ENCODE measurements at places on chromosomes 5 and 9.

- DNase-seq, result no peak
Measured at GRCh38 chr9:96661711-96662110, 6.6 kb upstream of the PRXL2C start.

DNA sequence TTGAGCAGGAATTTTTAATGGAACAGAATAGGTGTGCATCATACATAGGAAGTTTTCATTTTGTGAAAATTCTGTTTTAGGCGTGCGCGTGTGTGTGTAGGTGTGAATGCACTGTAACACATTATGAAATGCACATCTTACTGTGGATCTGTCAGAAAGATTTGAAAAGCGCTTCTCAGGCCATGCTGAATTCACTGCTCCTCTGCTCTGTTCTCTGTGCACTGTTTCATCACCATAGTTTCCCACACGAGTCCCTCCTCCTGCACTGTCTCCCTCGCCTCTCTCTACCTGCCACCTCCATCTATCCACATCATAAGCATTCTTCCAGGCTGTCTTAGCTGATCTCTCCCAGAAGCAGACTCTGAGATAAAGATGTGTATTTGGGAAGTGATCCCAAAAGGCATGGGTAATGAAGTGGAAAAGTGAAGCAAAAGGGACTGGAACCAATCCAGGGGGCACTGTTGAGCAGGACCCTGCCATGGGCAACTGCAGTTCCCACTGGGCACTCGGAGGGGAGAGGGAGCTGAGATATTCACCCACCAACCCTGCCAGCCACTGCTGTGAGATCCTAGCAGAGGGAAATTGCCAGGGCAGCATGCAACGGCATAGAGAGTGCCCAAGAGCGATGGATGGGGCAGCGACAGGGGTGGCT lies 65.9 kb downstream of the GABBR2 start:
- DNase-seq, result no peak

GRCh38 chr5:173334808-173335207 lies 6.6 kb upstream of the STC2 start:
- no peak for DNase-seq

DNA sequence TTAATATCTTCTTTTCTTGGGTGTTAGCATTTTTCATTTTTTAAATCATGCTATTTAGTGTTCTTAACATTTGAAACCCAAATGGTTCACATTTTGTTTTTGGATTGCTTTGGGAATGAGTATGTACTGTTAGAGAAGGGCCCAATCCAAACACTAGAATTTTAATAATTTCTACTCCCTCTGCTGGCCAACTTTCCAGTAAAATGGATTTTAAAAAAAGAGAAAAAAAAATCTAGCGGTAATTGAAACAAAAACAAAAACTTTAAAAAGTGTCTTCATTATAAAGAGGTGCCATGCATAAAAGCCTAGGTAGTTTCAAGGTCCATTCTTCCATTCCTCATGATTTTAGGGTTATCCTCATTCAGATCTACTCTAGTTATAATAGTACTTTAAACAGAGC lies 32.1 kb upstream of the RICTOR start:
- no peak for DNase-seq

- DNase-seq, result no peak
Measured at GRCh38 chr5:126695091-126695490, 81.8 kb upstream of the LMNB1 start.

- no peak for DNase-seq
Measured at GRCh38 chr9:94822273-94822672, 95.8 kb downstream of the AOPEP start.

GRCh38 chr9:16414451-16414850 lies 456.0 kb downstream of the BNC2 start:
- no peak for DNase-seq

DNA sequence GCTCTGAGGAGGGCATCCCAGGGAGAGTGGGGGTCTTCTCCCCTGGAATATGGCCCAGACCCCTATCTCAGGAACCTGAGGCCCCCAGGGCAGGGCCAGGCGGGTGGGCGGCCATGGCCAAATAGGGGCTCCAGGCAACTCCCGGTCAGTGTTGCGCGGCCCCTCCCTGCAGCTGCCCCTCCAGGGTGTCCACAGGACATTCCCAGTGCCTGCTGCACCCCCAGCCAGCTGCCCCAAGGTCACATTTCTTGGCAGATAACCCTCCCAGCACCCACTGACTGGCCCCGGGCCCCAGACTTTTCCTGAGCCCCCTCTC lies 53.6 kb upstream of the EGFL7 start:
- no peak for DNase-seq

DNA sequence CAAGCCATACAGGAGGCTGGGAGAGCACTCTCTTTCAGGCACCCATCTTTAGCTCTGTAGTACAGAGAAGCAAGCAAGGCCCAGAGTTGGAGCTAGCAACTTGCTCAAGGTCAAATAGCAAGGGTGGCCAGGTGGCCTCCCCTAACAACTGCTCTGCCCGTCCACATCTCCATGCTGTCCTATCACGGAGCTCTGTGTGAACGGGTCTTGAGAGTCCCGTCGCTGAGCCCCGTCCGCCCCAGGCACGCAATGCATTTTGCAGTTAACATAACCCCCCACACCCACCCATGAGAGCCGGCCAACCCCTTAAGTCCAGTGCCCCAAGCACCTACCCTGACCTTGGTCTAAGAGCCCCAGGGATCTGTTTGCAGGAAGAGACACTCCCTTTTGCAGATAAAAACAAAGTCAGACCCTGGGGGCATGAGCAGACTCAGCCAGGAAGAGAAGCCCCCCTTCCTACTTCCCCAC lies 1.5 kb downstream of the RNF44 start:
- DNase-seq, result no peak

DNA sequence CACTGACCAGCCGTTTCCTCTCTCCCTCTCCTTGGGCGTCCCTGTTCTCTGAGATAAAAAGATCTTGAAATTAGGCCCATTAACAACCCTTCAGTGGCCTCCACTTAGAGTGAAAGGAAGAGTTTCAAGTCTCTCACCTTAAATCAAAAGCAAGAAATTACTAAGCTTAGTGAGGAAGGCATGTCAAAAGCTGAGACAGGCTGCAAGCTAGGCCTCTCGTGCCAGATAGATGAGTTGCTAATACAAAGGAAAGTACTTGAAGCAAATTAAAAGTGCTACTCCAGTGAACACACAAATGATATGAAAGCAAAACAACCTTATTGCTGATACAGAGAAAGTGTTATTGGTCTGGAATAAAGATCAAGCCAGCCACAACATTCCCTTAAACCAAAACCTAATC lies 331.3 kb upstream of the SEMA6A start:
- DNase-seq, result no peak

- DNase-seq, result no peak
Measured at GRCh38 chr5:169592937-169593650, 9.5 kb downstream of the SPDL1 start.

DNA sequence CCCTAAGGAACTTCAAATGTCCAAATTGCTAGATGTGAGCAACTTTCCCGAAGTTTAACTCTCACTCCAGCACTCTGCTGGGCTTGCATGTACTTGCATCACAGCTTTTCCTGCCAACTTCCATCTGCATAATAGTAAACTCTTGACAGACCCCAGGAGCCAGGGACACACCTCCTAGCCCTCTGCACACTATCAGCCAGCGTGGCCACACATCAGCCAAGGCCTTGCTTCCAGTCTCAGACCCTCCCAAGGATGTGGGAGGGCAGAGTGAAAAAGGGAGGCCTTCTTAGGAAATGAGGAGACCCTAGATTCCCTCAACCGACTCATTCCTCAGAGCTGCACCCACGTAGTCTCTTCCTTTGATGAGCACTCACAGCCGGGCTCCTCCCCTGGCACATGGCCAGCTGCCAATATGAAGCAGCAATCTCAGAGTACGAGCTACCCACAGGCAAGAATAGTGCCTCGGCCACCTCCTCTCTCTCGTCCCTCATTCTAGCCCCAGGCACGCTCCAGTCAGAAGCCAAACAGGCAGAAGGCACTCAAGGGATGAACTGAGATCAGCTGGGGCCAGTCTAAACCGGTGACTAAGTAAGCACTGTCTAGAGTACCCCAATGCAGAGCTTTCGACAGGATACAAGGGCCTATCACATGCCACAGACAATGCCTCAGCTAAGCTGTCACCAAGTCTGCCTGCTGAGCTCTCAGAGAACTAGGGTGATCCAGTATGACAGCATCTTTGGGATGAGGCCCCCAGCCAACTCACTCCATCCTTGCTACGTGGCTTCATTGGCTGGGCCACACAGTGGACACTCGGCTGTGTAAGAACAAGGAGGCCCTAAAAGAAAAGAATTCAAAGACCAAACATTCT lies 2.3 kb downstream of the P4HA2 start:
- no peak for DNase-seq

GRCh38 chr5:142568283-142568995 lies 117.5 kb downstream of the FGF1 start:
- DNase-seq, result no peak

DNA sequence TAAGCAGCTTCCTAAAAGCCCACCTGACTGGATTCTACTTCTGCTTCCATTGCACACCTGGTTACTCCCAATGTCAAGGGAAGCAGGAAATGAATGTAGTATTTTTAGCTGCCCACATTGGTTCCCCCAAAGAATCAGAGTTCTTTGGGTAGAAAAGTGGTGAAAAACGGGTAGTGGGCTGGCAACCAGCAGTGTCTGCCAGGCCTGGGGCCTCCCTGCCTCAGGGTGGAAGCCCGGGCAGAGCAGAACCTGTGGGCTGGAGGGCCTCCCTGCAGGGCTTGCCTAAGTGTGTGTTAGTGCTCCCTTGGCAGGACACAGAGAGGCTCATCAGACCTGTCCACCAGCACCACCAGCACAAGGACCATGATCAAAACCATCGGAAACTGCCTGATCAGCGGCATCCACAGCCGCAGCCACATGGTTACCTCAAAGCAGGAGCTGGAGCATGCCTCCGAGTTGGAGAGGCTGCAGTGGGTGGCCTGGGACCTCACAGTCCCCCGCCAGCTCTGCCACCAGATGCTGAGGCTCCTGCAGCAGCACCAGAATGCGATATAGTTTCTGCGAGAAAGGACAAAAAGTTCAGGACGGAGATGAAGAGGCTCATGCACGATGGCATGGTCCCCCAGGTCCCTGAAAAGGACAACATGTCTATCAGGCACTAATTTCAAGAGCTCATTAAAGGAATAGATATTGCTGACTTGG lies 72.2 kb downstream of the PTPDC1 start:
- no peak for DNase-seq

DNA sequence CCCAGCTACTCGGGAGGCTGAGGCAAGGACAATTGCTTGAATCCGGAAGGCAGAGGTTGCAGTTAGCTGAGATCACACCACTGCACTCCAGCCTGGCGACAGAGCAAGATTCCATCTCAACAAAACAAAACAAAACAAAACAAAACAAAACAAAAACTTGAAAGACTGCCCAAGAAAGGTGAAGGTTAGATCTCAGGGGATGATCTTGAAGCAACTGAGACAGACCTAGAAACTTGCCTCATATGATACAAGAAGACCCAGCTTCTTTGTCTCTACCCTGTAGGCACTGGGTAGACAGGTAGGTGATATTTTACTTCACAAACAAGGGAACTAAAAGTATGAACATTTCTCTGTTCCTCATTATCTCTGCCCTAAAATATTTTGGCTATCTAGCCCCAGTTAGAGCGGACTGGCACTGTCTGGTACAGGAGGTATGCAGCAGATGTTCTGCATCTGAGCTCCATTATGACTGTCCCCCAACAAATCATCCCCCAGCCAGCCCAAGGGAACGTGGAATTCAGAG lies 26.3 kb upstream of the SHOC1 start:
- no peak for DNase-seq

GRCh38 chr5:2193142-2193541 lies 310.4 kb upstream of the IRX4 start:
- DNase-seq, result no peak

DNA sequence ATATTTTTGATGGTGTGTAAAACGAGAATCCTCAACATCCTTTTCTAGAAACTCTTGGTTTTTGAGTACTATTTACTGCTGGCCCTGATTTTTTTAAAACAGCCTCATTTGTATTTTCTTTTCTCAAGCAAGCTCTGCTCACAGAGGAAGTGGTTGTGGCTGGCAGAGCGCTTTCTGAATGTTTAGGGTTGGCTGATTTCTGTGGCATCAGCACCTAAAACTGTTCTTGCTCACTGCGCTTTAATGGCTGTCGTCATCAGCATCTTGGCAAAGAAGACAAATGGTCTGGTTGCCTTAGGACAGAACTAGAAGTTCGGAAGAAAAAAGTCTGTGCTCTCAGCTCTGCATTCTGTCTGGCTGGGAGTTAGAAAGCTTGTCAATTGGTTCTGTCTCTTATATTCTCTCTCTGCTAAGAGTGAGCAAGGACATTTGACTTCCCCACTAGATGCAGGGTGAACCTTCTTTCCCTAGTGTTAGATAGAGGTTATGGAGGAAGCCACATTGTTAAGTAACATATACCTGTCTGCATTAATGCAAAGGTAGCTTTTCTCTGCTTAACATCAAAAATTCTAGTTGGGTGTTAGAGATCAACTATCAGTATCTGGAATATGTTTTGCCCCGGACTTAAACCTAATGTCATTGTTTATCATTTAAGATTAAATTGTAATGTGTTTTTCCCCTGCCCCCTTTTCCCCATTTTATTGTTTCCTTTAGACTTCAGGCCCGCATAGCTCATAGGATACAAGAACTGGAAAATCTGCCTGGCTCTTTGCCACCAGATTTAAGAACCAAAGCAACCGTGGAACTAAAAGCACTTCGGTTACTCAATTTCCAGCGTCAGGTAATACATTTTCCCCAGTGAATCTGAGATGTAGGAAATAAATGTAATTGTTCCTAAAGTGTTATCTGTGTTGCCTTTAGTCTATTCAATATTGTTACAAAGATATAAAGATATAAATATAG lies 39.0 kb downstream of the SMARCA2 start:
- DNase-seq, result peak; percentile 64

GRCh38 chr5:169097374-169098326 lies 203.3 kb downstream of the SLIT3 start:
- DNase-seq, result no peak

GRCh38 chr9:136081826-136082495 lies 13.1 kb downstream of the NACC2 start:
- no peak for DNase-seq

- no peak for DNase-seq
Measured at GRCh38 chr5:55211184-55211874, 15.8 kb downstream of the MCIDAS start.

DNA sequence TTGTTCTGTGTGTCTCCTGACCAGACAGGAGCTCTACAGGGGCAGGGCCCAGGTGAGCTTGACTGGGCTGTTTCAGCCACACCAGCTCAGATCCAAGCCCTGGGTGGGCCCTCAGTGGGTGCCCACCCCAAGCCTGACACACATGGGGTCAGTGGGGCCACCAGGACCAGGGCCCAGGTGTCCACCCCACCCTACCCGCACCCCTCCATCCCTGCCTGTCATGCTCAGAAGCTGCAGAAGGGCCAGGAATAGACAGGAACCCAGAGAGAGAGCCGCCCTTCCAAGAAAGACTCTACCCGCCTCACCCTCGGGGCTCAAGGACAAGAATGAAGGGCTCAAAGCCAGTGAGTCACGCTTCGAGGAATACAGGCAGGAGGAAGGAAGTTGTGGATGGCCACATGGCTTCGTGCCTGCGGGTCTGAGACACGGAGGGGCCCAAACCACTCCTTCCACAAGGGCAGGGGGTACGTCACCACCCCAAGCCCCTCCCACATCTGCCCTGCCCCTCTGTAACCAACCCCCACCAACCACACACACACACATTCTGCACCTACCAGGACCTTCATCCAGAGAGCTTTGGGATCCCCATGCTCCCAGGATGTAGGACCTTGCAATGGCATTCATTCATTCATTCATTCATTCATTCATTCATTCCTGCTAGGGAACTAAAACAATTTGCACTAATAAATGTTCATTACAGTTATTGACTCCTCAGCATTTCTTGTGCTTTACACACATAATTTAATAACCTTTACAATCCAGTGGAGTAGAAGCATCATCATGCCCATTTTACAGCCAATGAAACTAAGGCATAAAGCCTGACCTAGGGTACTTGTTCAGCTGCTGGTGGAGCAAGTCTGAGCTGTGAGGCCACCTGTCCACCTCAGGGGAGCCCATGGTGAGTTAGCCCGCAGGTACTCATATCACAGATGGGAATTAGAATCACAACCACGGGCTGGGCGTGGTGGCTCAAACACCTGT lies 55.9 kb upstream of the STXBP1 start:
- DNase-seq, result no peak
